ENCODE measurements at places on chromosomes 5 and 9. TPM values are rescaled to one million over a fixed set of nuclear protein-coding genes. Genes with fewer than 3 reads are reported as not detected.

The NTRK2 gene
- polyA plus RNA-seq: 97.1 TPM

The ZDHHC11B gene
- 8.7 TPM for polyA plus RNA-seq

The N4BP3 gene
- polyA plus RNA-seq: 4.9 TPM

The PTGER4 gene
- 10.6 TPM for polyA plus RNA-seq

The CYFIP2 gene
- 118 TPM for polyA plus RNA-seq

The ADGRV1 gene
- polyA plus RNA-seq: 14.0 TPM

The KIF24 gene
- polyA plus RNA-seq: 8.0 TPM
